ENCODE measurements at places on chromosomes 6 and 20.

DNA sequence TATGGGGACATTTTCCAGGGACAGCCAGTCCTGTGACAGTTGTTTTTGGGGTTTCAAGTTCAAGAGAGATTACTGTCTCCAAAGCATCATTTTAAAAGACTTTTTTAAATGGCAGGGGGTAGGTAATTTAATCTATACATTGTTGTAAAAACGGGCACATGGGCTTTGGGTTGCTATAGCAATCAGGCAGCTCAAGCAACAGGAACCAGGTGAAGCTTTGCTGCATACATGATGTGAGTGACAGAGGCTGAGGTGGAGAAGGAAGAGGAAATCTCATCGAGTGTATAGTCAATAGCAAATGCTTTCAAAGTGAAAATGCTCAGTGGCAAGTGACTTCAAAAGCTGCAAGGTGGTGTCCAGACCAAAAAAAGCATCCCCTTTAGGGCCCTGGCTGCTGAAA is 277.4 kb upstream of the JAG1 start:
- H3K4me1 ChIP-seq, result no peaks in the 10 kb centered on the region
- no peak overlapping the region for H3K27ac ChIP-seq
- no peak for DNase-seq
- no peaks in the 10 kb centered on the region for H3K27me3 ChIP-seq
- H3K36me3 ChIP-seq, result no peaks in the 10 kb centered on the region

GRCh38 chr20:35085477-35086225 is 7.0 kb downstream of the TRPC4AP start:
- H3K36me3 ChIP-seq, result peaks cover 3% of the 10 kb centered on the region
- no peak overlapping the region for H3K4me3 ChIP-seq
- H3K4me1 ChIP-seq, result peaks cover 2% of the 10 kb centered on the region
- H3K27me3 ChIP-seq, result no peaks in the 10 kb centered on the region
- DNase-seq, result no peak

- no peak for DNase-seq
- no peaks in the 10 kb centered on the region for H3K4me1 ChIP-seq
- no peaks in the 10 kb centered on the region for H3K27me3 ChIP-seq
- H3K27ac ChIP-seq, result no peak overlapping the region
- H3K4me3 ChIP-seq, result no peak overlapping the region
- H3K36me3 ChIP-seq, result no peaks in the 10 kb centered on the region
These were observed 123.6 kb upstream of the SHLD1 start for GRCh38 chr20:5626603-5627002.

DNA sequence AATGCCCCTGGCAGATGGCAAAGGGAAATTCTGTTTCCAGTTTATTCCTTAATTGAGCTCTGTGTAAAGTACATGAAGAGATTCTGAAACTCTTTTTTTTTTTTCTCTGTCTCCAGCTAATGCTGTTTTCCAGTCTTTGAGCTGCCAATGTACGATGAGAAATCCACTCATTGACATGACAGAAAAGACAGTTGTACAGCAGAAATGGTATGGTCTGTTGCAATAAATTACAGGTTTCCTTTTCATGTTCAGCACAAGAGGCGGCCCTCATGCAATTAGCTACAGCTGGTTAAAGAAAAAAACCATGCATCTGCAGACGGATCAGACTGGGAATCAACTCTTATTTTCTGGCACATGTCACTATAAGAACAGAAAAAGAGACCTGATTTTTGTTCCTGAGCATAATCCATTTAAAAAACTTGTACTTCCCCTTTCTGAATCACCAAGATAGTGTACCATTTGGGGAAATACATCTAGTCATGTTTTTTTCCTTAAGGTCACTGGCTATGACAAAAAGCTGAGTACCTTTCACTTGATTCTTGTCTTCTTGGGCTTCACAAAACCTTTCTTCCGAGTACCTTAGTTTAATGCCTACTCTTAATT is 289.8 kb upstream of the PREP start:
- no peaks in the 10 kb centered on the region for H3K4me1 ChIP-seq
- no peaks in the 10 kb centered on the region for H3K36me3 ChIP-seq
- no peak overlapping the region for H3K4me3 ChIP-seq
- no peaks in the 10 kb centered on the region for H3K27me3 ChIP-seq

DNA sequence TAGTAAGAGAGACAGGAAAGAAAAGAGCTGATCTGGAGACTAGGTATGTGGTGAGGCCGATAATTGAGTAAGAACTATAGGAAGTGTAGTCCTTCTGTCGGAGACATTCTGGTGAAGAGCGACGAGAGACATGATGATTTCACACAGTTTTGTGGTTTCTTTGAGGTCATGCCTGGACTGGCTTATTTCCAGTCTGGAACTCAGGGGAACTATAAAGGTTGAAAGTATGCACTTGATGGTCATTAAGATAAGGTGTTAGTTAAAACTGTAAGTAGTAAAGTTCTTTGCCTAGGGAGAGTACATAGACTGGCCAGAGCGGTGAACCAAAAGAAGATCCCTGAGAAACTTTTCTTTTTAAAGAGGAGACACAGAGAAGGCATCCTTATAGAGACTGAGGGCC is 68.8 kb downstream of the RFX6 start:
- no peaks in the 10 kb centered on the region for H3K4me1 ChIP-seq
- H3K36me3 ChIP-seq, result no peaks in the 10 kb centered on the region

GRCh38 chr20:58720890-58721289 is 28.3 kb downstream of the NPEPL1 start:
- H3K36me3 ChIP-seq, result no peaks in the 10 kb centered on the region
- DNase-seq, result no peak
- no peak overlapping the region for H3K4me3 ChIP-seq
- no peaks in the 10 kb centered on the region for H3K27me3 ChIP-seq

GRCh38 chr6:105994591-105995390 is 91.3 kb upstream of the PRDM1 start:
- no peaks in the 10 kb centered on the region for H3K27me3 ChIP-seq
- no peak for DNase-seq
- H3K4me1 ChIP-seq, result peaks cover 16% of the 10 kb centered on the region
- no peak overlapping the region for H3K4me3 ChIP-seq

DNA sequence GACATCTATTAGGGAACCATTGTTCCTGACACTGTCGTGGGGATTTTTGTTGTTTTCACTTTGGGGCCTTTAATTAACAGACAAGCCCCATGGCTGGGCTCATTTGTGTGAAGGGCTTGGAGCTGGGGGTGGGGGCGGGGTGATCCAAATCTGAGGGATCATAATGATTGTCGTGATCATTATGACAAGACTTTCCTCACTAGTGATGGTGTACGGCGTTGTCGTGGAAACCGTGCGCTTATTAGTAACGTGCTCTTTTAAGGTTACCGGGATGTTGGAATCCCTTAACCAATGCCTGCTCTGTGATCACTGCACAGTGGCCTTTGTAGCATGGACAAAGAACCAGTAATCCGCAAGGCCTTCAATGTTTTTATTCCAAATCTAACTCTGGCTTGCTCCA is 18.6 kb downstream of the PDYN start:
- DNase-seq, result no peak
- H3K27me3 ChIP-seq, result no peaks in the 10 kb centered on the region
- H3K36me3 ChIP-seq, result no peaks in the 10 kb centered on the region

GRCh38 chr20:43448748-43449535 is 8.8 kb upstream of the SRSF6 start:
- DNase-seq, result peak; percentile 73
- 0 out of 2 replicates have a peak, but pooled peaks cover 3% of the 10 kb centered on the region for H3K4me1 ChIP-seq
- no peaks in the 10 kb centered on the region for H3K27me3 ChIP-seq
- H3K4me3 ChIP-seq, result no peak overlapping the region
- H3K27ac ChIP-seq, result no peak overlapping the region
- H3K36me3 ChIP-seq, result no peaks in the 10 kb centered on the region

- DNase-seq, result no peak
- peaks cover 61% of the 10 kb centered on the region for H3K36me3 ChIP-seq
- no peak overlapping the region for H3K27ac ChIP-seq
- H3K4me1 ChIP-seq, result peaks cover 32% of the 10 kb centered on the region
- no peaks in the 10 kb centered on the region for H3K27me3 ChIP-seq
- H3K4me3 ChIP-seq, result no peak overlapping the region
These were observed 16.1 kb downstream of the UFL1 start for GRCh38 chr6:96537726-96538125.

DNA sequence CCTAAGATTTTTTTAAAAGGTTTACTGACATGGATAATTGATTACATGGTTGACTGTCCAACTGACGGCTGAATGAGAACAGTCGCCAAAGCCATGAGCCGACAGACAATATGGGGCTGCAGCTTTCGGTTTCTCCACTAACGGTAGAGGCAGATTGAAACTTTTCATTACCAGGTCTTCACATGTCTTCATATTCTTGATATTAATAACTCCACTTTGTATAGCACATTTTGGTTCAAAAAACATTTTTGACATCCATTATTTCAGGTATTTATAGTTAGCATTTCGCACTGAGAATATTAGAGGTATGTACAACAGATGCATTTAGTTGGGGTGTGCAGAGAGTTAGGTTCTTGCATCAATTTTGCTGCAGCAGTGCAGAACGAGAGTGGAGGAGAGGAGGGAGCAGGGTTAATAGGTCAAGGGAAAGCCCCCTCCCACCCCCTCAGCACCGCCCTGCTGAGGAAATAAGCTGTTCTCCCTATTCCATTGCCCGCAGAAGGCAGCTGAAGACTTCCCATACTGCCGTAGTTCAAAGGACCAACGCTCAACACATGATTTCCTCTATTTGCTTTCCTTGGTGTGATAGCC is 73.6 kb upstream of the ADTRP start:
- H3K4me1 ChIP-seq, result no peaks in the 10 kb centered on the region
- H3K27ac ChIP-seq, result no peak overlapping the region
- H3K36me3 ChIP-seq, result no peaks in the 10 kb centered on the region
- H3K27me3 ChIP-seq, result no peaks in the 10 kb centered on the region
- no peak overlapping the region for H3K4me3 ChIP-seq

GRCh38 chr6:156978948-156979347 is 201.8 kb downstream of the ARID1B start:
- H3K27me3 ChIP-seq, result no peaks in the 10 kb centered on the region
- peak overlapping the region; percentile 95 for H3K27ac ChIP-seq
- H3K4me1 ChIP-seq, result peaks cover 99% of the 10 kb centered on the region
- no peak for DNase-seq
- no peaks in the 10 kb centered on the region for H3K36me3 ChIP-seq

DNA sequence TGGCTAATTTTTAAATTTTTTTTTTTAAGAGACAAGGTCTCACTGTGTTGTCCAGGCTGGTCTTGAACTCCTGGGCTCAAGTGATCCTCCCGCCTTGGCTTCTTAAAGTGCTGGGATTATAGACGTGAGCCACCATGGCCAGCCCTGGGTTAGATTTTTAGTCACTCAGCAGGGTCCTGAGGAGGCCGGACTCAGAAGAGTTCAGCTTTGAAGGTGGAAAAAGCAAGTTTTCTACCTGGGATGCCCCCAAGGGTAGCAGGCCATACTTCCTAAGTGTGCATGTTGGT is 44.2 kb downstream of the FGD2 start:
- no peak for DNase-seq
- no peak overlapping the region for H3K27ac ChIP-seq
- no peaks in the 10 kb centered on the region for H3K36me3 ChIP-seq
- no peak overlapping the region for H3K4me3 ChIP-seq
- H3K27me3 ChIP-seq, result no peaks in the 10 kb centered on the region

- no peak overlapping the region for H3K4me3 ChIP-seq
- no peaks in the 10 kb centered on the region for H3K4me1 ChIP-seq
- no peaks in the 10 kb centered on the region for H3K36me3 ChIP-seq
- H3K27ac ChIP-seq, result no peak overlapping the region
- DNase-seq, result no peak
These were observed 93.7 kb downstream of the TCP11 start for GRCh38 chr6:35047265-35048011.

GRCh38 chr6:130676077-130676772 is 151.0 kb upstream of the SMLR1 start:
- H3K27ac ChIP-seq, result no peak overlapping the region
- H3K36me3 ChIP-seq, result no peaks in the 10 kb centered on the region
- H3K4me3 ChIP-seq, result no peak overlapping the region
- no peaks in the 10 kb centered on the region for H3K27me3 ChIP-seq
- DNase-seq, result no peak

- no peaks in the 10 kb centered on the region for H3K27me3 ChIP-seq
- no peak overlapping the region for H3K4me3 ChIP-seq
- DNase-seq, result no peak
- H3K27ac ChIP-seq, result no peak overlapping the region
These were observed 23.4 kb upstream of the SCGN start for GRCh38 chr6:25628471-25629197.

GRCh38 chr6:31125162-31125561 is 4.9 kb upstream of the CDSN start:
- no peak overlapping the region for H3K27ac ChIP-seq
- no peaks in the 10 kb centered on the region for H3K27me3 ChIP-seq
- DNase-seq, result no peak
- no peaks in the 10 kb centered on the region for H3K4me1 ChIP-seq
- H3K4me3 ChIP-seq, result no peak overlapping the region

- H3K36me3 ChIP-seq, result no peaks in the 10 kb centered on the region
- H3K4me3 ChIP-seq, result no peak overlapping the region
- H3K27ac ChIP-seq, result no peak overlapping the region
- H3K27me3 ChIP-seq, result no peaks in the 10 kb centered on the region
- no peaks in the 10 kb centered on the region for H3K4me1 ChIP-seq
- no peak for DNase-seq
These were observed 220.8 kb downstream of the ERMARD start for GRCh38 chr6:169972101-169972651.

GRCh38 chr20:25389401-25389857 is 1.2 kb downstream of the ABHD12 start:
- H3K27ac ChIP-seq, result peak overlapping the region; percentile 62
- DNase-seq, result no peak
- H3K4me3 ChIP-seq, result peak overlapping the region; percentile 99
- peaks cover 27% of the 10 kb centered on the region for H3K4me1 ChIP-seq

GRCh38 chr6:52389626-52390360 is 27.8 kb downstream of the PAQR8 start:
- H3K27ac ChIP-seq, result no peak overlapping the region
- DNase-seq, result no peak
- H3K4me3 ChIP-seq, result no peak overlapping the region
- no peaks in the 10 kb centered on the region for H3K4me1 ChIP-seq
- no peaks in the 10 kb centered on the region for H3K27me3 ChIP-seq

GRCh38 chr6:144063246-144063743 is 32.1 kb downstream of the SF3B5 start:
- peaks cover 41% of the 10 kb centered on the region for H3K4me1 ChIP-seq
- H3K4me3 ChIP-seq, result peak overlapping the region; percentile 67
- H3K27me3 ChIP-seq, result peaks cover 2% of the 10 kb centered on the region
- peak; percentile 67 for DNase-seq

GRCh38 chr6:107264357-107264840 is 149.1 kb upstream of the BEND3 start:
- peak overlapping the region; percentile 18 for H3K27ac ChIP-seq
- H3K4me1 ChIP-seq, result peaks cover 39% of the 10 kb centered on the region
- no peak for DNase-seq
- no peaks in the 10 kb centered on the region for H3K36me3 ChIP-seq
- H3K4me3 ChIP-seq, result no peak overlapping the region
- H3K27me3 ChIP-seq, result no peaks in the 10 kb centered on the region

All from Karpas-422 (cell line).